ENCODE measurements at places on chromosomes 12 and 14.

DNA sequence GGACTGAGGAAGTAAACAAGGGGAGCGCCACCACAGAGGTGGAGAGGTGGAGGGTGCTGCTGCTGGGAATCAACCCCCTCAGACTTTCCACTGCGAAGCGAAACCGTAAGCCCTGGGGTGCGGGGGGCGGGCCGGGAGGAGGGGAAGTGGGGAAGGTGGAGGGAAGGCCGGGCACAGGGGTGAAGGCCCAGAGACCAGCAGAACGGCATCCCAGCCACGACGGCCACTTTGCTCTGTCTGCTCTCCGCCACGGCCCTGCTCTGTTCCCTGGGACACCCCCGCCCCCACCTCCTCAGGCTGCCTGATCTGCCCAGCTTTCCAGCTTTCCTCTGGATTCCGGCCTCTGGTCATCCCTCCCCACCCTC, at the start of gene LAG3:
Gene LAG3 (plus strand): TSS at position 190 of the 365 bp plus-strand sequence. CDS start 333 bp downstream, outside the sequence.
- H3K4me1 ChIP-seq = peaks cover 29% of the 10 kb centered on the region
- H3K36me3 ChIP-seq = peaks cover 5% of the 10 kb centered on the region
- H3K27ac ChIP-seq = no peak within 1 kb of the TSS
- DNase-seq = no peak

DNA sequence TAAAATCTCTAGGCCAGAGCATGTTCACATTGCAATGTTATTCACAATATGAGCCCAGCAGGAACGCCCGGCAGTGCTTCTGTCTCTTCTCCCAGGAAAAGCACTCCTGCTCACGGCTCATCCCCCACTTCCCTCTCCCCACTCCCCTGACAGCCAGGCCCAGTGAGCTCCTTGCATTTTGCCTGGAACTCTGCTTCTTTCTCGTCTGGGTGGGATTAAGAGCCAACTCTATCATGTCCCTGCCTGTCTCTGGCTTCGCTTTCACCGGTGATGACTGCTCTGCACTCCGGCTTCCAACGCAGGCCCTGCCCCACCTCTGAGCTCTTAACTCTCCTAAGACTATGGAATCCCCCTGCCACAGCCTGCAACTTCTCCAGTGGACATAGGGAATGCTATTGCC, 2.5 kb downstream of the PLEK2 start:
- H3K4me1 ChIP-seq = peaks cover 44% of the 10 kb centered on the region
- H3K4me3 ChIP-seq = no peak overlapping the region
- H3K27me3 ChIP-seq = peaks cover 4% of the 10 kb centered on the region
- H3K36me3 ChIP-seq = no peaks in the 10 kb centered on the region

GRCh38 chr12:104729091-104729490, 229.0 kb downstream of the SLC41A2 start:
- peaks cover 6% of the 10 kb centered on the region for H3K27me3 ChIP-seq
- H3K27ac ChIP-seq = no peak overlapping the region
- no peaks in the 10 kb centered on the region for H3K4me1 ChIP-seq

DNA sequence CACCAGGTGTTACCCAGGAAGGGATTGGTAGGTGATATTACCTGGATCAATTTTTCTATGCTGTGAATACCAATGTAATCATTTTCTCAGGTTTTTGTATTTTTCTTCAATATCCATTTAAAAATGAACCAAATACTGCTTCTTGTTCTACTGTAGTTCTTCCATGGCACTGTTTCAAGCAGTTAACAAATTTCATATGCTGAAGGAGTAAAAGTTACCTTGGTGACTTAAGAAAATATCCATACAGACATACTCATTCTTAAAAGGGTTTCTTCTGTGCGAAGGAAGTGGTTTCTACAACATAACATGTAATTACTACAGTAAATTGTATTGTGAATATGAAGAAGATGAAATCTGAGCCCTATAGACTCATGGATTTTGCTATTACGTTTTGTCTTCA, 222.5 kb downstream of the TMEM117 start:
- no peaks in the 10 kb centered on the region for H3K27me3 ChIP-seq
- no peak overlapping the region for H3K4me3 ChIP-seq
- H3K27ac ChIP-seq = no peak overlapping the region
- peaks cover 9% of the 10 kb centered on the region for H3K4me1 ChIP-seq
